Glutamatergic neuron (in vitro differentiated cells): ENCODE measurements at places on chromosomes 12 and 14. TPM values are rescaled to one million over a fixed set of nuclear protein-coding genes. Genes with fewer than 3 reads are reported as not detected.

DNAI7 gene
- total RNA-seq = 0.76 TPM

DNA sequence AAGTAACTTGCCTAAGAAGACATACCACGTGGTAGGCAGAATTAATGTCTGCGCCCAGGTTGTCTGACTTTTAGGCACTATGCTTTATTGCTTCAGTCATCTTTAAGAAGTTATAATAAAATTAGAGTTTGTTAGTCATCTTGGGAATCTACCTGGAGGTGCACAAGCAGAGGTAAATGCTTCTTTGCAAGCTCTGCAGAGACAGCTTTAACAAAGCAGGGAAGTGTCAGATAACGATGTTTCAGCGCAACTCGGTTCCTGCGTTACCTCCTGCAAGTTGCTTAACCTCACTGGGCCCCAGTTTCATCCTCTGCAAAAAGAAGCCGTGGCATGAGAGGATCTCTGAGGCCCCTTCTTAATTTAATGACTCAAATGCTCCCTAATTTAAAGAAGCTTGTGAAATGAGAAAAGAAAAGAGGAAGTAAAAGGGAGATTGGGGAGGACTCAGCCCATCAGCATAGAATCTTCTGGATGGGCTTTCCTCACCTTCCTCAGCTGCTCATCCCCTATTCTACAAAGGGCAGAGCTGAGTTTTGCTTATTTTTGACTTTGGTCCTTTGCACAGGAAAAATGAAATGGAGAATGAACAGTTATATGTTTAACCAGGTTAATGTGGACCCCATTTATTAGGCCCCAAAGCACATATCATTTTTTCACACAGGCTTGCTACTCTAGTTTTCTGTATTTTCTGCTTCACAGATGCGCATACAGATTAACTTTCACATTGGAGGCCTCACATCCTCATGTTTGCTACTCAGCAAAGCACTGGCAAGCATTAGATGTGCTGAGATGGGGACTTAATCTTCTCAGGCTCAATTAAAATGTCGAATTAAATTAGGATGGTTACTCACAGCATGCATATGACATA lies 5.1 kb downstream of the ARHGDIB start:
- DNase-seq = no peak

DNA sequence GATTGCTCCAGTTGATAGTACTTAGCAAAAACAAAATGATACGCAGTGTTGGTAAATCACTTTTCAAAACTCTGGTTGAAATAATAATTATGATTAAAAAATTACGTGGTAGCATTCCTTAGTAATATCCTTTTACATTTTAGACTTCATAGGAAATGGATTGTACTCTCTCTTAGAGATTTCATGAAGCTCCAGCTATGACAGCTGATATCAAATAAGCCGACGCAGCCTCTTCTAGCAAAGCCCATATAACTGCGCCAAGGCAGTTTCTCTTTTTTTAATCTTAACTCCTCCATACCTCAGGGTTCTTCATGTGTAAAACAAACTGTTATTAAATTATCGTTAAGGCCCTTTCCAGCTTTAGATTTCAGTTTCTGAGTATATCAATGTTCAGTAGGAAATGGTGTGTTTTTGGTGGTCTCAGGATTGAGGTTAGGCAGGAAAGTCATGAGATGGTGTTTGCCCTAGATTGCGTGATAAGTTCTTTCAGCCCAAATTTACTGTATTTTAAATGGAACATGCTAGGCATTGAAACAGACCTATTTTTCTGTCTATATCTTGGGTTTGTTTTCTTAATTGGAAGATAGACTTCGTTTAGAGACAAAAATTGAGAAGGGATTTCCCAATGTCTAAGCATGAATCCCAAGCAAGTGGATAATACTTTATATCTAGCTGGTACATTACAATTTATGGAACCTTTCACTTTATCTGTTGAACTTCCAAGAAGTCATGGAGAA lies 902 bp upstream of the CFL2 start:
- DNase-seq = no peak

DNA sequence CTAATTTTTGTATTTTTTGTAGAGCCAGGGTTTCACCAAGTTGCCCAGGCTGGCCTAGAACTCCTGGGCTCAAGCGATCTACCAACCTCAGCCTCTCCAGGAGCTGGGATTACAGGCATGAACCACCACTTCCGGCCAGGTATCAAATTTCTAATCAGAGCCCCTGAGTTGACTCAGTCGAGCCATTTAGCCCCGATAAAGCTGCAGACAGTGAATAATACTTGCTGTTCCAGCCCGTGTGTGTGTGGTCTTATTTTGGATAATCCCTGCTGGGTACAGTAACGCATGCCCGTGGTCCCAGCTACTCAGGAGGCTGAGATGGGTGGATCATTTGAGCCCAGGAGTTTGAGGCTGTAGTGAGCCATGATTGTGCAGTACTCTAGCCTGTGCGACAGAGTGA lies 57.0 kb downstream of the TEAD4 start:
- DNase-seq = no peak
